ENCODE measurements at places on chromosomes 12 and 14.

DNA sequence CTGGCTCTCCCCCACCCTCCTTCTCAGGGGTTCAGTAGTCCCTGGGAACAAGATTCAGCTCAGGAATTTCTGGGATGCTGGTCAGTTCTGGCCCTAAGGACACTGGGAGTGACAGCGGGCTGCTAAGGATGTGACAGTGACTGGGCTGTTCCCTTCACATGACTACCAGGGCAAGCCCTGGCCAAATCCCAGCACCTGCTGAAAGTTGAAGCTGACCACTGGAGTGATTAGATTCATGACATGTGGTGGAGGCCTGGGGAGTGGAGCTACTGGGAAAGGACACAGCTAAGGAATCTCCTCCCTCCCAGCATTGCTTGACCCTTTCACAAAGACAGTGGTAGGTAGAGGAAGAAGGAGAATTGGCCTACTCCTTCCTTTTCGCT lies 204.9 kb downstream of the DAD1 start:
- DNase-seq = no peak

GRCh38 chr14:66624336-66624937 lies 116.5 kb downstream of the GPHN start:
- no peak for DNase-seq

- DNase-seq = no peak
These were observed 45.5 kb downstream of the SCN8A start for GRCh38 chr12:51636581-51636980.

DNA sequence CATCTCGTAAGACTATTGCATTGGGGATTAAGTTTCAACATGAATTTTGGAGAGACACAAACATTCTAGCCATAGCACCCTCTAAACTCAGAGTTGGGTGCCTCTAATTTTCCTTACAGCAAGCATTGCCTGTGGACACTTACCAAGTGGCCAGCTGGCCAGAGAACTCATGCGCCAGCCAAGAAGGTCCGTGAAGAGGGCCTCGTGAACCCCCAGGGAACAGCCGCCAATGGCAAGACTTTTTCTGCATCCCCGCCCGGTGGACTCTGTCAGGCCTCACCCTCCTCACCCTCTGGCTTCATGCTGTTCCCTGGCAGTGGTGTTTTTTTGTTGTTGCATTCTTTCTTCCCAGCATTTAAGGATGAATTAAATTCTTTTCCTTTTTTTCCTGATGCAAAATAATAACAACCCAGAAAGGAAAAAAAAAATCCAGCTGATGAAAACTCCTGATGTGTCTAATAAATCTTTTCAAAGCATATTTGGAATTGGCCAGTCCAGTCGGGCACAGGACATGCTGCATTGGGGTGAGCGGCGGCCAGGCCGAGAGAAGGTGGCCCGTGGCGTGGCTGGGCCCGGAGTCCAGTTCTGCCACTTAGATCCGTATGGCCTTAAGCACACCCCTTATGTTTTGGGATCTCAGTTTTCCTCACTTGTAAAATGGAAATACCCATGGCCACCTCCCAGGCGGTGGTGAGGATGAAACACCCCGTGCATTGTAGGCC lies 191.9 kb upstream of the DIO3 start:
- no peak for DNase-seq

- DNase-seq = no peak
These were observed 57.4 kb downstream of the BAZ1A start for GRCh38 chr14:34817768-34818167.

DNA sequence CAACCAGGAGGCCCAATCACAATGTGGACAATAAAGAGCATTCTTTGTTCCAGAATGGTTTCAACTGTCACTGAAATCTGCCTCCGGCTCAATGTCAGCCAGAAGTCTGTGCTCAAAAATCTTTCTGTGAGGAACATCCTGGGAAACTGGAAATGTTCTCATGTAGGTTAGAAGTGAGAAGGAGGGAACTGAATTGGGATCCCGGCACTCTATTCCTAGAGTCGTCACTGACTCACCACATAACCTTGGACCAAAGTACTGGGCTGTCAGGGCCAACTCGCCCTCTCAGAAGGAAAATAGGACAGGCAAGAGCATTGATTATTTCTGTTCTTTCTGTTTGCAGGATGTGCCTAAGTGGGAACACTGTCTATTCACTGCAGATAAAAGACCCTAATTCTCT lies 57.6 kb downstream of the PRKAB1 start:
- DNase-seq = no peak

DNA sequence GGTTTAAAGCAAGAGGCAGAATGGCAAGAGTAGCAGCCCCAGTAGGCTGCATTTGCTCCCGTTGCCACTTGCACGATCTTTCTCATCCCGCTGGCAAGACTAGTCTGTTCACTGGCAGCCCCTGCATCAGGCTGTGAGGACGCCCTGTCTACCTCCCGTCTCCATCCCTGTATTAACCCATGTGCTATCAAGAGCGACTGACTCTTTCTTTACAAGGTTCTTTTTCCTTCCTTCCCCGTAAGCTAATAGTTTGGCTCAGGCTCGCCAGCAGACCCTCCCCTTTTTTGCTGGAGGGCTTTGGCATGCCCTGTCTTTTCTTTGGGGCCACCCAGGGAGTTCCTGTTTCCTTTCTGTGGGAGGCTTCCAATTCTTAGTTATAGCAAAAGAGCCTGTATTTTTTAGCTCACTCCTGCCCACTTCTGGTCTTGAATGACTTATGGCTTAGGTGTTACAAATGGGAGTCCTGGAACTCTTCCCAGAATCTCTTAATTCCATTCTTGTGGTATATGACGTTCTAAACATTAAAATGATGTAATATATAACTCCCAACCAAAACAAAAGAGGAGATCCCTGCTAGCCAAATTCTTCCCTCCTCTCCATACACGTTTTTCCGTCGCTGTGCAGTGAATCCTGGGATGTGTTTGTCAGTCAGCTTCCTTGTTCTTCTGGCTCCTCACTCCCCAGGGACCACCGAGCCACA lies 149.0 kb downstream of the PRKCH start:
- peak; percentile 58 for DNase-seq

GRCh38 chr12:26938701-26939062 lies 412 bp downstream of the FGFR1OP2 start:
- DNase-seq = no peak

- no peak for DNase-seq
These were observed 75.2 kb upstream of the TBX5 start for GRCh38 chr12:114481200-114481535.

GRCh38 chr14:104827177-104828055 lies 26.5 kb downstream of the ZBTB42 start:
- DNase-seq = peak; percentile 24

DNA sequence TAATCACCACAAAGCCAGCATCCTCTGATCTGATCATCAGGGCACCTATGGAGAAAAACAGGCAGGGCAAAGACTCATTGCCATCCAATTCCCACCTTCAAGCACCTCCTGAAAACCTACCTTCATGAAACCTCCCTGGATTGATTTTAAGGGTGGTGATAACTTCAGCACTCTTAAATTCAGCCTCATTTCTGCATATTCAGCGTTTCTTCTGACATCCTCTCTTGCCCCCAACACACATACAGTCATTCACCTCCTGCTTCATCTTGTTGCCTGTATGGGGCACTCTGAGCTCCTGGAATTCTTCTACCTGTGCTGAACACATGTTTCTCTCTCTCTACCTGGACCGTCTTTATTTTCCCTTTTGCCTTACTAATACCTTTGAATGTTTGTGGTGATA lies 6.9 kb downstream of the FGF23 start:
- DNase-seq = no peak

DNA sequence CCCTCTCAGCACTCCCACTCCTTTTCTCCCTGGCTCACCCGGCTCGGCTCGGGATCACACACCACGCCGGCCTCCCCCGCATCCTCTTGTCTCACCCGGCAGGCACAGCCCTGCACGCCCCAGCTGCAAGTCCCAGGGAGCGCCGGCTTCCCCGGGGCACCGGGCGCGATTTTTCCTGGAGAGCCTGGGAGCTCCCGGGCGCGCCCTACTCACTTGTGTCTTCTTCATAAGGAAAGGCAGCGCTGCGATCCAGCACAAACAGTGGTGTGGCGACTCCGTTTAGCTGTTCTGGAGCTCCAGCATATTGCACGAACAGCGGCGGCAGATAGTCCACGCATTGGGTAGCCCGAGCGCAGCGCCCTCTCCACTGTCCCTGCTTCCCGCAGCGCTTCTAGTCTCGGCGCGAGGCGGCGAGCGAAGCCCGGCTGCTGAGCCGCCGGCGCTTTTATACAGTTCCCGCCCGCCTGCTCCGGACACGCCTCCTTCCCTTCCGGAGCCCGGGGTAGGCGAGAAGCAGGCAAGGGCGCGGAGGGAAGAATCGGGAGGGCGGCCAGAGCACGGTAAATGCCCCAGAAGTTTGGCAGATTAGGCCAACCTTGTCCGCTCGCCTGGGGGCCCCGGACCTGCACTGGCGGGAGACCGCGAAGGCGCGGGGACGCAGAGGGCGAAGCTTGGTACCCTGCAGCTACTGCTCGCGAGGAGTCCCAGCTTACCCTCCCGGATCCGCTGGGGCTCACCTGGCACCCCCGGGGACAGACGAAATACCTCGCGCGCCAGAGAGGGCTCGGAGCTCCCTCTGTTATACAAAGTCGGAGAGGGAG lies at the start of gene KITLG:
KITLG (minus strand) TSS at position 421 of the 821 bp plus-strand sequence; CDS start at position 228, 193 bp downstream.
- no peak for DNase-seq

DNA sequence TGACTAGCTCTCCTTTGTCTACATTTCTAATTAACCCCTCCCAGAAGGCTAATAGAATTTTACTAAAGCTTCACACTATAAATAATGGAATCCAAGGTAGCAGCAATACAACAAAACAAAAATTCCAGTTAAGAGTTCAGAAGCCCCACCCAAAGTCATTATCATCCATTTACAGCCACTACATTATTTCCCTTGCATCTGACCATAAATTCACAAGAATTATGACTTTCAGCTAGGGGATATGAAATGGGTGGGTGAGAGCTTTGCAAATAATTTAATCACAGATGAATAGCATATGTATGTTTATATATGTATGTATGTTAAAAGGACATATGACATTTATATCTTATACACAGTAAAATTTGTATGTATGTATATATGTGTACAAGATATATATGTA lies 65.3 kb upstream of the PTGDR start:
- DNase-seq = no peak

DNA sequence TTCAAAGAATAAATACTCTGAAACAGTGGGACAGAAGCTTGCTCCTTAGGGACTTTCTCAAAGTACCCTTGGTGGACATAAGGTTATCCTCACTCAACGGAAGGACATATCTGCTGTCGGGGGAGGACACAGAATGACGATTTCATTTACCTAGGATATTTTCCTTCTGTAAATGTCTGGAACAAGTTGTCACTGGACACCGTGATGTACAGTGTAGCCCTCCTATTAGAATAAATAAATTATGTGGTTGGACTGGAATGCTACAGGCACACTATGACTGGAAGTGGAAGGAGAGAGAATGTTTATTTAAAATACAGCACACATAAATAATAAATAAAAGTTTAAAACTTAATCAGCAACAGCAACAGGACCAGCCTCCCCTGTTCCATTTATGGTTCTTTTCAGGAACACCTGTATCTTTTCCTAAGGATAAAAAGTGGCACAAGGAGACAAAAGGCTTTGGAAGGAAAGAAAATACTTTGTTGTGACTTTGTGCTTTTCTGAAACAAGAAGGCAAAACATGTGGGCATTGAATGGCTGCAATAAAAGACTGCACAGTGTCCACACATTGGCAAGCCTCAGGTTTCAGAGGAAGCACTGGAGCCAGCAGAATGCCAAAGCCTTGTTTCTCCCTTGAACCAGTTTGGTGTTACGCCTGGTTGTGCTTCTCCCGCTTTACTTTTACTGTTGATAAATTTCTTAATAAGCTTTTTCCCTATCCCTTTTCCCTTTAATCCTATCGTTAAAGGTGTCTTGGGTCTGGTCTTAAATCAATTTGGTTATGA lies 36.8 kb downstream of the FGD4 start:
- DNase-seq = no peak

- no peak for DNase-seq
These were observed 224.1 kb downstream of the BTG1 start for GRCh38 chr12:91921555-91921954.

- DNase-seq = no peak
These were observed 112.0 kb downstream of the TSPAN8 start for GRCh38 chr12:71045781-71046180.

DNA sequence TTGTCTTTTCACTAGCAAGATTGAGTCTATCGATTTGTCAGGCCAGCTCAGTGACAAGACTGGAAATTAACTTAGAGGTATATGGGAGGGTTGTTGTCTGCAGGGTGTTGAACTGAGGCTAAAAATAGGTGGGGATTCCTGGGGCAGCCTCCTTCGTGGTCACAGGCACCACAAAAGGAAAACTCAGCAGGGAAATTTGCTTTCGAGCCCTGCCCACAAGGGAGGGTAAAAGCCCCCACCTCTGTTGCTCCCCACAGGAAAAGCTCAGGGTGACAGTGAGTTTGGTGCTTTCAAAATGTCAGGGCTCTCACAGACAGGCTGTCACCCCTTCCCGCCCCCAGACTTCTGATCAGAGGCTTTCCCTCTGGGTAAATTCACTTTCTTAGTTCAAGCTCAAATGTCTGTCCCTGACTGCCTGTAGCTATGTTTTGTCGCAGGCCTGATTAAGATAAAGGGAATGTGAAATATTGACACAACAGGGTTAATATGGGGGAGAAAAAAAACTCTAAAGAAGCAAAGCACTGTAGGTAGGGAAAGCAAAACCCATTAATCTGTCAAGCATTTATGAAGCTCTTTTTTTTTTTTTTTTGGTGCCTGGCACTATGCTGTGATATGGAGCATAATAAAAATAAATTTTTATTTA lies 11.7 kb upstream of the NFKBIA start:
- peak; percentile 25 for DNase-seq

DNA sequence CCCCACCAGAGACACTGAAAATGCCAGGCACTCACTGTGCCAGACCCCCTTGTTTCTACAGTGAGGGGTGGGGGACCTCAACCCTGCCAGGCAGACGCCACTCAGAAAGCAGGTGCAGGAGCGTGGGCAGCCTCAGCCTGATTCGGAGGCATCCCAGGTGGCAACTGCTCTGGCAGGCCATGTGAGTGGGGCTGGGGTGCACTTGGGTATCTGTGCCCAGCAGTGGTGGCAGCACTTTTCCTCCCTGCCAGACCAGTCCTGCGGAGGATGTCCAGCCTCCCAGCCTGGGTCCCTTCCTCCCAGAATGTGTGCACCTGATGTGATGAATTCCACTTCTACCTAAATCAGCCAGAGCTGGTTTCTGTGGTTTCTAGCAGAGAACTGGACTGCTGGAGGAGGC lies 13.4 kb upstream of the TTC7B start:
- DNase-seq = no peak

DNA sequence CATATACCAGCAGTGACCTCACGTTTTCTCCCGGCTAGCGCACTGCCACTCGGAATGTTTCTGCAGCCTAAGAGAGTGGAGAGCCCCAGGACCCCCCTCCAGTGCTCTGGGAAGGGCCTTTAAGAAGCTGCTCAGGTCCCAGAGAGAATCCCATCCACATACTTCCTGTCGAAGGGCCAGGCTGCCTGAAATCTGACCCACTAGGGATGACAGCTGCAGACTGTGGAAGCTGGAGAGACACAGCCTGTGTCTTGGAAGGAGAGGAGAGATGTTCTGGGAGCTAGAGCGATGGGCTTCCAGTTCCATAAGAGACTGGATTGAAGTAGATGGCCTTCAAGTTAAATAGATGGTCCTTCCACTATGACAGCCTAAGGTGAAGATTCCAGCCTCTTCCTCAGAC lies 54.4 kb downstream of the IQSEC3 start:
- DNase-seq = no peak

All from bone marrow (tissue), 2 donors.